Adrenal gland (tissue), 19 donors: ENCODE measurements at places on chromosomes 4 and X.
A peak's percentile ranks its signal among the peaks of the same experiment; 100 is the strongest.

GRCh38 chrX:124194901-124195300 lies 137.6 kb upstream of the TEX13D start:
- DNase-seq, result no peak

DNA sequence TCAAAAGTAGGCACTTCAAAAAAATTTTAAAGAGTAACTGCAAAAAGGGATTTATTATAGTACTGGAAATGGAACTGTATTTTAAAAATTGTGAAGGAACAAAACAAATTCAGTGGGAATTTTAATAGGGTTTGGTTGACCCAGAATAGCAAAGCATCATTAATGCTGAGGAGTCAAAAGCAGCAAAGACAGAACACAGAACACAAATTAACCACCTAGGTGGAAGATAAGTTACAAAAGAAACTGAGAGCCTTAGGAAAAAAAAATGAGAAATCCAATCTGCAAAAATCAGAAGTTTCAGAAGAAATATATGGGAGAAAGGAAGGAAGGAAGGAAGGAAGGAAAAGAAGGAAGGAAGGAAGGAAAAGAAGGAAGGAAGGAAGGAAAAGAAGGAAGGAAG lies 49.2 kb upstream of the NAF1 start:
- no peak for DNase-seq

- no peak for DNase-seq
Measured at GRCh38 chr4:170589597-170590191, 499.9 kb upstream of the AADAT start.

GRCh38 chr4:113162089-113162488 lies 112.6 kb downstream of the ANK2 start:
- no peak for DNase-seq

- DNase-seq, result peak; percentile 67
Measured at GRCh38 chr4:118743867-118744266, 58.7 kb downstream of the METTL14 start.

GRCh38 chrX:41522081-41522480 lies 74.9 kb downstream of the NYX start:
- no peak for DNase-seq

DNA sequence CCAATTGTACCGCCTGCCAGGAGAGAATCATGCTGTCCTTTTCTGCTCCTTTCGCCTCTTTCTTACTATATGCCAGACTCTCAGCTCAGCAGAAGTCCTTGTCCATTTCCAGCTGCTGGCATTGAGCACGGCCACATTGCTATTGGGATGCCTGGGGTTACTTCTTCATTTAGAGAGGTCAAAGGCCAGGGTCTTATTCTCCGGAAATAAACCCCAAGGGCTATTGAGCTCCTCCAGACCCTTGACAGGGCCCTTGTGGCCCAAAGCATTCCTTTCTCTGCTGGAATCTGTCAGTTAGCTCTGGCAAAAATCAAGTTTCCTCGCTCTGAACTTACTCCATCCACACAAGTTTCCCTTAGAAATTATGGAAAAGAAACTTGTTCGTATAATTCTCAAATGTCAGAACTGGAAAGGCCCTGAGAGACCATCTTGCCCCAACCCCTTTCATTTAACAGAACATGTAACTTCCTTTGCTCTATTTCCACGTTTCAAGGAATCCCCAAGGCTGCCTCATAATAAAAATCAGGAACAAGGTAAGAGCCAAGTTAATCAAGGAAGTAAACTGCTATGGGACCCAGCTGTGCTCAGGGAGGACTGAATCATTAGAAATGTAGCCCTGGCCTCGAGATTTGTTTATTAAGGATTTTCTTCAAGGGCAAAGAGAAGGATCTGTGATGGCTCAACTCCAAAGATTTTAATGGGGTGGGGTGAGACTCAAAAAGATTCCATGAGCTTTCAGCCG lies 11.8 kb downstream of the AKAP4 start:
- DNase-seq, result no peak

DNA sequence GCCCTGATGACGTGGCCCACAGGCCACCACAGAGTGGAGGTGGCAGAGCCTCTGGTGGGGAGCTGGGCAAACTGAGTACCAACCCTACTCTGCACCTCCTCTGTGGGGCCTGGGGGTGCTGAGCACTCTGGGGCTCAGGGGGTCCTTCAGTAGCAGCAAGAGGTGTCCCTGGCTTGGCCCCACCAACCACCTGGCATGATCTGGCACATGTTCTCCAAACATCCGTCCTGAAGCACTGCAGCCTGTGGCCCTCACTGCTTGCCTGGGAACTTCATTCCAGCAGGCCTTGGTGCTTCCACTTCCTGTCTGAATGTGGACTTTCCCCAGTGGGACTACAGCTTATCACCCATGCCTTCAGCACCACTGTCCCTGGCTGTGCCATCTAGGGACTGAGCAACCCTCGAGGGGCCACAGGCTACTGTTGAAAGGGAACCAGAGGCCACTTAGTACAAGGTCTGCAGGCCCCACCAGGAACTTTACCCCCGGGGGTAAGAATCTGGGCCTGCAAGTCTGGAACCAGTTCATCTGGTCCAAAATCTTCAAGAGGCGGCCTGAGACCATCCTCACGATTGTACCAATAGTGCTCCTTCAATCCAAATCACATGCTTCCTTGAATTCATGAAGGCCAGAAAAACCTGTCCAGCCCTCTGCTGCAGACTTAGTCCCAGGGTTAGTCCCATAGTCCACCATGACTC lies 13.2 kb downstream of the TNIP2 start:
- no peak for DNase-seq

DNA sequence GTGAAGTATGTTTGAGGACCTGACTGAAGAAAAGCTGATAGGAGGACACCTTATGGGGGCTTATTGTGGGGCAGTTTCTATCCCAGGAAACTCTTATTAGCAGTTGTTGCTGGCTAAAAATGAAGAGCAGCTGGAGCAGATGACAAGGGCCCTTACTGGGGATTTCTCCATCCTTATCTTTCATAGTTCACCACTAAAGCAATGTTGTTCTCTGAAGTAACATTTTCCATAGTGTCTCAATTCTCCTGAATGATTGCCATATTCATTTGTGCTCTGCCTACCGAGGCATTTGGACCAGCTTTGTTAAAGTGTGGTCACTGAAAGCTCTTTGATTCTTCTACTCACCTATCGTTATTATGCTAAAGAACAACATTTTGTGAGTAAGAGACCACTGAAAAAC lies 7.7 kb downstream of the ENOX2 start:
- no peak for DNase-seq

DNA sequence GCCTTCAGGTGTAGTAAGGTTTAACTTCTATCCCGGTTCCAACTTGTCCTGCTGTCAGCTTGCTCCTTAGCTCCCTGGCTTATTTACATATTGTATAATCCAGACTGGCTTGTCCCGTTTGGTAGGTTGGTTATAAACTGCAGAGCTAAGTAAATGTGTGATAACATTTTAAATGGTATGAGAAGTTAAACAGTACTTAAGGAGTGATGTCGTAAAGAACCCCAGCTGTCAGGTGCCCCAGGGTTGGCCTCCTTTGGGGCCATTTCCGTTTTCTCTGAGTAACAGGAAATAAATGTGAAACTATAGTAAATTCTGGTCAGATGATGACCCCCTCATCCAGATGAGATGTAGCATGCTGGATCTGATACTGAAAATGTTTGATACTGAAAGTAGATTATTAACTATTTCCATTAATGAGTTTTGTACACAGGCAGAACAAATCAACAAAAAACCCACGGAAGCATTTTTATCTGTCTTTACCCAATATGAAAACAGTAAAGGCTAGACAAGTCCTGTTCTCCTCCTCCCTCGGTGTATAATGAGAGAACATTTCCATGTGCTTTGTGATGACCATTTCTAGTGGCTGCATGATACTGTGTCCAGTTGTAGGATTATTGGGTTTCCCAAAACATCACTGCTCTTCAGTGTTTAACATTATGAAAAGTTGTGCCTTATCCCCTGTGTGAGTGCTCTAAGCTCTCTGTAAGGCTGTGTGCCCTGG lies 22.4 kb downstream of the GAB1 start:
- peak; percentile 27 for DNase-seq

DNA sequence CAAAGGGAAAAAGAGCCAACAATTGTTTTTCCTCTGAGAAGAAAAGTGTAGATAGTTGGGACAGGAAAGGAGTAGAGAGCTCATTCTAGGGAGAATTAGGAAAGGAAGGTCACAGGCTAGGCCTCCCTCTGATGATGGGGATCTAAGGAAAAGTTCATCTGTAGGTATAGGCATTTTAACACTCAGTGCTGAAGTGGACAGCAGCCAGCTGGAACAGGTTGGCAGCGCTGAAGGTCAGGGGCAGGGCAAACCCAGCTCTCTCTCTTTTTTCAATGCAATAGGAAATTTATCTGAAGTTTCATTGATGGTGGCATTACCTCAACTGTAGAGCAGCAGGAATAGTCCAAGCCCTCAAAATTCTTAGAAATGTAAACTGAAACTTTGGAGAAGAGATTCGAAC lies 98.5 kb upstream of the ETNPPL start:
- peak; percentile 30 for DNase-seq

DNA sequence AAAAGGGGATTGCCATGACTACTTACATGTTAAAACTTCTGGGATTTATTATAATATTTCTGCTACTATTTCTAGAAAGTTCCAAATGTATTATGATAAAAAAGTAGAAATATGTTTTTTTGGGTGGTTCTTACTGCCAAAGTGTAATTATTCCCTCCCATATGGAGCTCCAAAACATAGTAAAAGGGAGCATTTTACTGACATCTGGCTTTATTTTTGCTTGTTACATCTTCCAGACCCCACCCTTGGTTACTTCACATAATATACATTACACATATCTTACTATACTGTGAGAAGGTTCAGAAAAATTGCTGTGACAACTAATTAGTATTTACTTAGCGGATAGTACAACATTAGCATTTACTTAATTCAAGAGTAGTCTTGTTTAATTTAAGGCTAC lies 205.1 kb upstream of the TLL1 start:
- DNase-seq, result no peak

GRCh38 chr4:113455061-113455460 lies 306.5 kb downstream of the CAMK2D start:
- no peak for DNase-seq

GRCh38 chrX:148612431-148612830 lies 112.0 kb downstream of the AFF2 start:
- no peak for DNase-seq

GRCh38 chr4:104868958-104869357 lies 277.7 kb upstream of the TET2 start:
- DNase-seq, result no peak

DNA sequence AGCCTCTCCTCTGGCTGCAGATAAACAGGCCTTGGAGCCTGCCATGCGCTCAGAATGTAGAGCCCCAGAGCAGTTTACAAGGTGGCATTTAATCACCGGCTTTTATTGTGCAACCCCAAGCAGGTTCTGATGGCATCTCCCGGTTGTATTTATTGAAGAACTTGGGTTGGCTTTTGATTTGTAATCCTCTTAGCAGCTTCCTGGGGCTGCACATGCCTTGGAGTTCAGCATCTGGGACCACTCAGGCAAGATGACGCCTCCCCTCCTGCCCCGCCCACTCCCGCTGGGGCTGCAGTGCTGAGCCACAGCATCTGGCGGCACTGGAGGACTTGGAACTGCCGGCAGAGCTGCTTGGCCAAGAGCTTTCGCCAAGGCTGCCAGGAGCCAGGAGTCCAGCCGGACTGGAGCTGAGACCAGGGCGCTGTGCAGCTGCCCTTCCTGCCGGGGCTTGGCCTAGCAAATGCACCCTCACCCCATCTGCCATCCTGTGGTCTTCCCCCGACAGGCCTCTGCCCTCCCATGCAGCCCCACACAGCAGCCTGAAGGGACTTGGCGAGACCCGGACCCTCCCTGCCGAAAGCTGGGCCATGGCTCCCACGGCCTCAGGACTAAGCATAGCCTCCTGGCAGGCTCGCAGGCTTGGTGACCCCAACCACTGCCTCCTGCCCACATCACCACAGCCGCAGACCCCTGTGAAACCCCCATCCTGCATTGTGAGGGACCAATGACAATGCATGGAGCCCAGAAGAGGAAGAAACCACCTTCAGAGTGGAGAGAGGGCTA lies 5.4 kb downstream of the HTRA3 start:
- DNase-seq, result peak; percentile 61

DNA sequence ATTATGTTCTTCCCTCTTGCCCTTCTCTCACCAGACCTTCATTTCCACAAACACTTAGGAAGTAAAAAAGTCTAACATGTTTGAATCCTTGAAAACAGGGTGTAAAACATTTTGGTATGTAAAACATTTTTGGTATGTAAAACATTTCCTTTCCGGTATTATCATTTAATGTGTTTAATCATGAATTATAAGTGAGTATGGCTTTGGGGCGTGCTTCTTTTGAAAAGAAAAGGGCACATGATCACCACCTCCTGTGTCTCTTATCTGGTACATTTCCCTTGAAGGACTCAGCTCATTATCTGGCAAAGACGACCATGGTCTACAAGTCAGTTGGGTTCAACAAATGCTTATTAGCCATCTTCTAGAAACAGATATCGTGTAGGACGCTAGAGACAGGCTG lies 283.6 kb downstream of the FRMPD4 start:
- no peak for DNase-seq

DNA sequence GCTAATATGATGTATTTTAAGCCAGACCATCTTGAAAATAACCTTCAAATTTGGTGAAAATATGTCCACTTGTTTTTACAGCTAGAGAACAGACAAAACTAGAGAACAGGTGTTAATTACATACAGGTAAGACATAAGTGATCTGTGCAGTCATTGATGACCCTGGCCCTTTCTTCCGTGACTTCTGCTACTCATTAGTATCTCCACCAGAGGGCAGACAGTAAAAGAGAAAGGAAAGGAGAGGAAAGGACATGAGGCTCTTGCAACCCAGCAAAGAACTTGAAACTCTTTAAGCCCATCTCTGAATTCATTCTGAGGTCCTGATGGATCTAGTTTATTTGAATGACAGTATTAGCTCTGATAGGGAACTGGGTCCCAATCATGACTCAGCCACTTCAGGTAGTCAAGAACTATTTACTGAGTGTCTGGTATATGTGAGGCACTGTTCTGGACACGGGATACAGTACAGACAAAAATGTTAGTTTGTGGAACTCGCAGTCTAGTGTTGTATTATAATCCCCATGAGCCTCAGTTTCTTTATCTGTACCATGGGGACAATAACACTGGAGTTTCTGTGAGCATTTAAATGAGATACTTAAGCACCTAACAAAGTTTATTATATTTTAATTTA lies 121.0 kb upstream of the TEX13D start:
- DNase-seq, result no peak

DNA sequence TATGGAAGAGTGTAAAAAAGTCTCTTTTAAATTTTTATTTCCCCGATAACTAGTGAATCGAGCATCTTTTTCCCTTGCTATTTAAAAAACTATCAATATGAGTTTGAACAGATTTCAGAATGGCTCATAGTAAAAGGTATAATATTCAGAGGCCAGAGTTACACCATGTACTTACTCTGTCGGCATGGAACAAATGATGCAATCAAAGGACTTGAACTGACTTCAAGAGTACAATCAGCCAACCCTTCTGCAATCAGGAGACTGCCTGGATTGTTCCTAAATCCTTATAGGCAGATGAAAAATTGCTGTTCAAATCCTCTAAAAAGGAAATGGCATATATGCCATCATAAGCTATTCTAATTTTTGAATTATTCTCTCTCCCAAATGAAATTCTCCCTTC lies 273.3 kb downstream of the SH2D1A start:
- DNase-seq, result no peak
